ENCODE measurements at places on chromosomes 16 and 17. TPM values are rescaled to one million over a fixed set of nuclear protein-coding genes. Genes with fewer than 3 reads are reported as not detected.

GRCh38 chr16:85316321-85316919, 204.1 kb upstream of the CIBAR2 start:
- no peak overlapping the region for H3K27ac ChIP-seq
- DNase-seq = peak; percentile 73
- H3K4me3 ChIP-seq = no peak overlapping the region
- H3K36me3 ChIP-seq = no peaks in the 10 kb centered on the region
- no peaks in the 10 kb centered on the region for H3K27me3 ChIP-seq
- peaks cover 46% of the 10 kb centered on the region for H3K4me1 ChIP-seq

DNA sequence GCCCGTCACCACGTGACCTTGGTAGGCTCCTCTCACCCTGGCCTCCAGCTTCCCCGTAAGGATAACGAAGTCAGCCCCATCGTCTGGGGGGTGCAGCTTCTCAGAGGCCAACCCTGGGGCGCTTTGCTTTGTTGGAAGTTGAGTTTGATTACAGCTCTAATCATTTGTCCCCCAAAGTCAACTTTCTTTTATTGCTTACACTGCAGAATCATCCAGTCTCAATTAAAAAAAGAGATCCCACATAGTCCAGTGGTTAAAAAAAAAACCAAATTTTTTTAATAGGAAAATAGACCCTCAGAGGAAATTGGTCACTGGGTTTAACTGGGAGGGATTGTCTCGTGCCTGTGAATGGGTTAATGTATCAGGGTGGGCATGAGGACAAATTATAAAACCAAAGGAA, 7.8 kb upstream of the GPRC5C start:
- H3K27ac ChIP-seq = no peak overlapping the region
- no peak overlapping the region for H3K4me3 ChIP-seq
- H3K27me3 ChIP-seq = no peaks in the 10 kb centered on the region
- H3K36me3 ChIP-seq = no peaks in the 10 kb centered on the region
- no peak for DNase-seq

GRCh38 chr17:29591737-29592608, 959 bp upstream of the ANKRD13B start:
- H3K27me3 ChIP-seq = no peaks in the 10 kb centered on the region
- DNase-seq = peak; percentile 90
- H3K36me3 ChIP-seq = no peaks in the 10 kb centered on the region
- H3K27ac ChIP-seq = peak overlapping the region; percentile 48
- peak overlapping the region; percentile 49 for H3K4me3 ChIP-seq
- H3K4me1 ChIP-seq = peaks cover 68% of the 10 kb centered on the region

- no peaks in the 10 kb centered on the region for H3K4me1 ChIP-seq
- no peaks in the 10 kb centered on the region for H3K36me3 ChIP-seq
- no peak for DNase-seq
- no peak overlapping the region for H3K4me3 ChIP-seq
- no peak overlapping the region for H3K27ac ChIP-seq
Measured at GRCh38 chr17:14282726-14283125, 18.2 kb upstream of the HS3ST3B1 start.

GRCh38 chr17:8122924-8123694, 797 bp downstream of the HES7 start:
- H3K27ac ChIP-seq = no peak overlapping the region
- no peak for DNase-seq
- H3K36me3 ChIP-seq = no peaks in the 10 kb centered on the region
- H3K4me3 ChIP-seq = peak overlapping the region; percentile 54
- H3K27me3 ChIP-seq = no peaks in the 10 kb centered on the region

DNA sequence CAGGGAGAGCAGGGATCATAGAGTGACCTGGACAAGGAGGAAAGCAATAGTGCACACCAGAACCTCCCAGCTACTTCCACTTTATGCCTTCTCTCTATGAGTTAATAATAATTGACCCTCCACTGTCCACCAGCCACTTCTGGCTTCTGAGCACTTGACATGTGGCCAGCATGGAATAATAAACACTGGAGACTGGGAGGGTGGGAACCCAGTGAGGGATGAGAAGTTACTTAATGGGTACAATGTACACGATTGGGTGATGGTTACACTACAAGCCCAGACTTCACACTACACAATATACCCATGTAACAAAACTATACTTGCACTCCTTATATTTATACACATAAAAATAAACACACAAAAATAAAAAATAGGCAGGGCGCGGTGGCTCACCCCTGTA, 11.4 kb downstream of the CDC42EP4 start:
- no peak for DNase-seq
- no peak overlapping the region for H3K4me3 ChIP-seq
- H3K36me3 ChIP-seq = no peaks in the 10 kb centered on the region
- H3K27me3 ChIP-seq = no peaks in the 10 kb centered on the region

DNA sequence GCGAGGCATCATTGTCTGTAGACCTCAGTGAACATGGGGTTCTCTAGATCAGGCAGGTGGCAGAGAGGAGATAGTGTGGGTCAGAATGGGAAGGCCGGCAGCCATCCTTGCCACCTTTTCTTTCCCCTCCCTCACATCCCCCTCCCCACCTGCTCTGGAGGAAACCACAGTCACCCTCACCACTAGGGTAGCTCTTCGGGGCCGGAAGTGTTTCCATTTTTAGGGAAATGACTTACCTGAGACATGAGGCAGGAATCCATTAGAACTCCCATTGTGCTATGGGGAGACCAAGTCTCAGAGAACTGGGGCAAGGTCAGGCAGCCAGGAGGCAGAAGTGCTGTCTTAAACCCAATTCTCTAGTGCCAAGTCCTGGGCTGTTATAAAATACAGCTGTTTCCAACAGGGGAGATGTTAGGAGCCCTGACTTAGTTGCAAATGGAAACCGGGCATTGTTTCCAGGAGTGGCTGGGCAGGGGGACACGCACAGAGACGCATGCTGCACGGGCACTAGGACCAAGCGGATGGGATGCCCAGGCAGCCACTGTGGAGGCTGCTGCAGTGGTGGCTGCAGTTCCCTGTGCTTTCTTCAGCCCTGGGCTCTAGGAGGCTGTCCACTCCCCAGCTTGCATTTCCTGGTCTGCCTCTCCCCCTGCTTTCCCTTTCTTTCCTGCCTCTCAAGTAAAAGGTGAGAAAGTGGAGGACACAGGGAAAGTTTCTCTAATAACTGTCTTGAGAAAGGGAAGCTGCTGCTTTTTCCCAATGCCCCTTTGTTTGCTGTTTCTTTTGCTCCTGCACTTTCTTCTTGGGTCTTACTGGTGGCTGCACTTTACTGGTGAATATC, 2.8 kb downstream of the HAS3 start:
- no peak overlapping the region for H3K27ac ChIP-seq
- peaks cover 21% of the 10 kb centered on the region for H3K4me1 ChIP-seq
- no peaks in the 10 kb centered on the region for H3K27me3 ChIP-seq
- no peak for DNase-seq
- H3K36me3 ChIP-seq = no peaks in the 10 kb centered on the region

DNA sequence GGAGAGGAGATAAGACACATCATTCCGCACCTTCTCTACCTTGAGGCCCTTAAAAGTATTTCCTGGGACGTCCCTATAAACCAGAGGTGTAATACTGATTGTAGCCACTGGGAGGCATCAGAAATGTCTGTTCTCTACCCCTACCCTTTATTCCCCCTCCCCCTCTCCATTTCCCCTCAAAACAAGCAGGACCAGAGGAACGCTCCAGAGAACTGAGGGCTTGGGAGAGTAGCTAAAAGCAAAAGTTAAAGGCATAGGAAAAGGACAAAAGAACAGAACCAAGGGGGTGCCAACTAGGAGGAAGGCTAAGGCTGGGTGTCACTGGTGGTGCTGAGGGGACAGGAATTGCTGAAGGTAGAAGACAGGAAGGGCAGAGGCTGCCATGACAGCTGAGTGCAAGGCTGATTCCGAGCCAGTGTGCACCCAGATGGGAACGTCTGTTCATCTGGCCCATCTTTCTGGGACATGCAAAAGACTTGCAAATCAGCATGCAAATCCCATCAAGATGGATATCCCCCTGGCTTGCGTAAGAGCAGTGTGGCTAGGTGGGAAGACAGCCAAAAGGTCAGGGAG, 6.7 kb downstream of the CAMTA2 start:
- no peaks in the 10 kb centered on the region for H3K36me3 ChIP-seq
- no peak overlapping the region for H3K27ac ChIP-seq
- H3K4me3 ChIP-seq = no peak overlapping the region
- no peaks in the 10 kb centered on the region for H3K27me3 ChIP-seq
- no peaks in the 10 kb centered on the region for H3K4me1 ChIP-seq

- no peak overlapping the region for H3K27ac ChIP-seq
- H3K36me3 ChIP-seq = no peaks in the 10 kb centered on the region
- no peak for DNase-seq
Measured at GRCh38 chr16:2372684-2373083, 32.2 kb upstream of the ABCA3 start.

DNA sequence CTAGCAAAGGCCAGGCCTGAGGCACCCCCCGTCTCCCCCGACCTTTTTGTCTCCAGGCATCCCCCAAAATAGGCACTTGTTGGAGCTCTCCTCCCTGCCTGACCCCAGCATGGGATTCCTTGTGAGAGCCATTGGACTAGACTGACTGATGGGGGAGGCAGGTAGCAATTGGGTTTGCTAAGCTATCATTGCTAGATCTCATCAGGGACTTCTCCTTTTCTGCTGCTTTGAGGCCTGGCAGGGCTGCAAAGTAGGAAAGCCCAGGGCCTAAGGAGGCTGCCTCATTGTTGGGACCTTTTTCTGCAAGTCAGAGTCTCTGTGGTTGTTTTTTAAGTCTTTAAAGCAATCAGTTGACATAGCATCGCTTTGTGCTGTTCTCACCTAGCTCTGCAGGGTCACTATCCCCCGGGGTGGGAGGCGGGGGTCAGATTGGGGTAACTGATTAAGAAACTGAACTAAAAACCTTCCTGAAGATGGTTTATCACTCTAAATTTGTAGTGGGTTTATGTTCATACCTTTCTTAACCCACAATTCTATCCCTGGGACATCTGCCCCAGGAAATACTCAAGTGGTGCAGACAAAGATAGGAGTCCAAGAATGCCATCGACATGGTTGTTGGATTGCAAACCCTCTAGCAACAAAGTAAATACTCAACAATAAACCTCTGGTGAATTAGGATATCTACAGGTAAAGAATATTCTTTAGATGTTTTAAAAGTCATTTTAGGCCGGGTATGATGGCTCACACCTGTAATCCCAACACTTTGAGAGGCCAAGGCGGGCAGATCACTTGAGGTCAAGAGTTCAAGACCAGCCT, 28.0 kb downstream of the LLGL2 start:
- H3K36me3 ChIP-seq = no peaks in the 10 kb centered on the region
- H3K27ac ChIP-seq = no peak overlapping the region
- no peak for DNase-seq

DNA sequence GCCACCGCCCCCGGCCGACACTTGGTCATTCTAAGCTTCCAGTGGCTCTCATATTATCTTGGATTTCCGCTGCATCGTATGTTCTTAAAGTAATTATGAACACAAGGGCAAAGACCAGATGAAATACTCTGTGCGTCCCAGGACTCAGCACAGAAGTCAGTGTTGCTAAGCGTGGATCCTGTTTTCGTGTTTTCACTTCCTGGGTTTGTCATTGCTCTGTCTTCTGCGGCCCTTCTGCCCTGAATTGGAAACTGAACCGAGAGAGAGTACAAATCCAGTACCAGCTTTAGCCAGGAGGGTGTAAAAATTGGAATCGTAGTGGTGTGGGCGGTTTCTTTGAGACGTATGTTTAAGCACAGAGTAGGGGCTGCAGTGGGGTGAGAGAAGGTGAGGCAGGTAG, 32.7 kb downstream of the DBNDD1 start:
- H3K36me3 ChIP-seq = no peaks in the 10 kb centered on the region
- no peak overlapping the region for H3K27ac ChIP-seq
- DNase-seq = no peak

- peaks cover 3% of the 10 kb centered on the region for H3K4me1 ChIP-seq
- H3K4me3 ChIP-seq = peak overlapping the region; percentile 57
- no peaks in the 10 kb centered on the region for H3K27me3 ChIP-seq
- peak overlapping the region; percentile 87 for H3K27ac ChIP-seq
- no peaks in the 10 kb centered on the region for H3K36me3 ChIP-seq
Measured at GRCh38 chr17:82497483-82498405, 21.8 kb upstream of the FOXK2 start.

- no peaks in the 10 kb centered on the region for H3K36me3 ChIP-seq
- H3K27me3 ChIP-seq = no peaks in the 10 kb centered on the region
- no peak overlapping the region for H3K27ac ChIP-seq
- no peak overlapping the region for H3K4me3 ChIP-seq
- no peaks in the 10 kb centered on the region for H3K4me1 ChIP-seq
Measured at GRCh38 chr16:13291591-13292333, 390.4 kb downstream of the SHISA9 start.

DNA sequence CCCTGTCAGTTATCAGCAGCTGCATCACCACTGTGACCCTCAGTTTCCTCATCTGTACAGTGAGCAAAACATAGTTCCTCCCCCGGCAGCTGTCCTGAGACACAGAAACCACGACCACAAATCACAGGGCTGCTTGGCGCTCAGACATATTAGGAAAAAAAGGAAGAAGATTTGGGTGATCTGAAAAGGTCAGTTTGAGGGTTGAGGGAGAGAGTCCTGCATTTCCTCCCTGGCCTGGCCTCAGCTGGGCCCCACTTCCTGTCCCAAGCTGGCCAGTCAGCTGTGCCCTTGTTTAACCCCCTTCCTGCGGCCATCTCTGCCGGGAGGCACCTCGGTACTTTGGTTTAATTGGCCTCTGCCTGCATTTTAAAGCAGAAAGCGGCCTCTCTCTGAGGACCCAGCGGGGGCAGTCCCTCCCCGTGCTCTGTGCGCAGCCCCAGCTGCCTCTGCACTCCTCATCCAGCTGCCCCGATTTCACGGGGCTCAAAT, 24.0 kb upstream of the CIBAR2 start:
- no peaks in the 10 kb centered on the region for H3K27me3 ChIP-seq
- no peak overlapping the region for H3K27ac ChIP-seq
- no peaks in the 10 kb centered on the region for H3K36me3 ChIP-seq

DNA sequence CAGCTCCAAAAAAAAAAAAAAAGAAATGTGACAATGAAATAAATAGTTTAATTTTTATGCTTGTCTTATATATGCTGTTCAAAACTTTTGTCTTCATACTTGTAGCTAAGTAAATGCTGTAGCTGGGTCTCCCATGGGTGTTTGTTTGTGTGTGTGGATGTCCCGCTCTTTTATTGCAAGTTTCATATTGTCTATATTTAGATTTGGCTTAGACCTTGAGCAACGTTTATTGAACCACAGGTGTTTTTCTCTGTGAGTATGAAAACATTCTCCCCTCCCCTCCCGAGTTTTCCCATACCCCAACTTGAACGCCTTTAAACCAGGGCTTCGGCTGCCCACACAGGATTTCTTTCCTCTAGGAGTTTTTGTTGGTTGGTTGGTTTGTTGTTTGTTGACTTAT, 45.2 kb downstream of the MFSD11 start:
- H3K27me3 ChIP-seq = no peaks in the 10 kb centered on the region
- no peak for DNase-seq
- no peaks in the 10 kb centered on the region for H3K36me3 ChIP-seq
- no peak overlapping the region for H3K4me3 ChIP-seq

DNA sequence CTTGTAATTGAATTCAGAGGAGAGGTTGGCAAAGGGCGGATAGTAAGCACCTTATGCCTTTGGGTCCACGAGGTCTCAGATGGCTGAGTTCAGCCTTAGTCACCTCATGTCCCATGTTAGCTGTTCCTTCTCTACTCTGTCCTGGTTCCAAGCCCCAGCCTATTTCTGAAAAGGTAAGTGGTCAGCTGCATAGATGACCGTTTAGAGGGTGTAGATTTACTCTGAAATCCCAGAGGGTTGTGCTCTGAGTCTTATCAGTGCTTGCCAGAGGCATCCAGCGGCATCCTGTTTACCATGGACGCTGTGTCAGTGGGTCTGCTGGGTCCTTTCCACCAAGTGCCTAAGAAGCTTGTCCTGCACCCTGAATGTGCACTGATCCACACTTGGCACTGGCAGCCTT, 1.9 kb downstream of the ZNF778 start:
- H3K36me3 ChIP-seq = no peaks in the 10 kb centered on the region
- H3K27me3 ChIP-seq = no peaks in the 10 kb centered on the region
- no peak overlapping the region for H3K27ac ChIP-seq
- DNase-seq = no peak

Gene CCL5
- not detected for total RNA-seq

Gene LGALS9B
- not detected for total RNA-seq

Gene PYY
- total RNA-seq = not detected

Gene SPATA32
- 15.5 TPM for total RNA-seq

Gene HCRT
- total RNA-seq = not detected

Gene OSBPL7
- total RNA-seq = 7.3 TPM
